ENCODE measurements at places on chromosomes 13 and 19.
A peak's percentile ranks its signal among the peaks of the same experiment; 100 is the strongest.

GRCh38 chr13:93951108-93951507 lies 528.4 kb downstream of the DCT start:
- DNase-seq: no peak

DNA sequence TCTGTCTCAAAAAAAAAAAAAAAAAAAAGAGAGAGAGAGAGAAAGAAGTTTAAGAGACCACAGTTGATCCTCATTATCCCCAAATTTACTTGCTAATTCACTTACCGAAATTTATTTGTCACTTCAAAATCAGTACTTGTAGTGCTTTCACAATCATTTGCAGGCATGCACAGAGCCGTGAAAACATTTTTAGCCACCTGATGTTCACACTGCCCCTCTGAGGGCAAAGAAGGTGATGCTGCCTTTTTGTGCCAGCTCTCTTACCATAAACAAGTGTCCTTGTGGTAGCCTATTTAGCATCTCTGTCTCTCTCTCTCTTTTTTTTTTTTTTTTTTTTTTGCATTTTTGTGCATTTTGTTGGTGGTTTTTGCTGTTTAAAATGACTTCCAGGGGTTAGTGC lies 24.1 kb upstream of the CASP14 start:
- DNase-seq: no peak

DNA sequence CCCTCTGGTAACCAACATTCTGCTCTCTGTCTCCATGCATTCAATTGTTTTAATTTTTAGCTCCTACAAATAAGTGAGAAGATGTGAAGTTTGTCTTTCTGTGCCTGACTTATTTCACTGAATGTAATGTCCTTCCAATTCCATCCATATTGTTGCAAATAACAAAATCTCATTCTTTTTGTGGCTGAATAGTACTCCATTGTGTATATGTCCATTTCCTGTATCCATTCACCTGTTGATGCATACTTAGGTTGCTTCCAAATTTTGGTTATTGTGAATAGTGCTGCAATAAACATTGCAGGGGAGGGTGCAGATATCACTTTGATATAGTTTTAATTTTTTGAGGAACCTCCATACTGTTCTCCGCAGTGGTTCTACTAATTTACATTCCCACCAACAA lies 2.5 kb upstream of the ZNF284 start:
- DNase-seq: no peak

DNA sequence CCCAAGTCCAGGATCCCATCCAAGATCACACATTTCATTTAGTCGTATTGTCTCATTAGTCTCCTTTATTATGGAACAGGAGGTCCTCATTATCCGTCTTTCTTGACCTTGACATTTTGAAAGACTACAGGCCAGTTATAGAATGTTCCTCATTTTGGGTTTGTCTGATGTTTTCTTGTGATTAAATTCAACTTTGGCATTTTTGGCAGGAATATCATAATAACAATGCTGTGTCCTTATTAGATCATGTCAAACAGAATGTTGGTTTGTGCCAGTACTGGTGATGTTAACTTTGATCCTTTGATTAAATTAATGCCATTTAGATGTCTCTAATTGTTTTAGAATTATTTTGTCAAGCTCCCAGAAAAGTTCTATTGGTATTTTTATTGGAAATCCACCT lies 106.5 kb upstream of the FRY start:
- DNase-seq: no peak

DNA sequence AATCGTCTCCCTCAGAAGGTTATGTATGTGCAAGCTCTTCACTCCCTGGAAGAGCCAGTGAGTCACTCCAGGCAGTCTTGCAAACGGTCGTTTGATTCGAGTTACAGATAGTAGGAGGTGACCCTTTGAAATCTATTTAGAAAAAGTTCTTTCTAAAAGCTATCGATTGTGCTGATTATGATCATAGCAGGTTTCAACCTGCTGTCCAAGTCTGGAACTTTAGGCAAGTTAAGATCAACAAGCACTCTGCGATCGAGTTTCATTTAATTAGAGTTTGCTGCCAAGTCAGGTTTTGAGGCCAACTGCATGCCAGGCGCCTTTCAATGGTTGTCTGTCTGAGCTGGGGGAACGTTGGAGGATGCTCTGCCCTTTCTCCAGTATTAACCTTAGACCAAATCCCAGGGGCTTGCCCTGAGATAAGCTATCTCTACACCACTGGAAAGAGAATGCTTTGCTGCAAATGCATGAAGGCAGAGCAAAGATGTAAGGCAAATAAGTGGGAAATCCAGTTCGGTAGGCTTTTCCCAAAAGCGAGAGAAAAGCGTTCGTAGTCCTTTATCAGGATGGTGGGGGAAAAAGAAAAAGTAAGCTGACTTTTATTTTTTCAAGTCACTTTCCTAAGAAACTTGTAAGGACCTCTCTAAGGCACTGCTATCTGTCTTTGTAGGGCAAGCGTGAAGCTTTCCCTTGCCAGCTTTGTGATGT lies 287.5 kb downstream of the ATP8A2 start:
- DNase-seq: no peak

DNA sequence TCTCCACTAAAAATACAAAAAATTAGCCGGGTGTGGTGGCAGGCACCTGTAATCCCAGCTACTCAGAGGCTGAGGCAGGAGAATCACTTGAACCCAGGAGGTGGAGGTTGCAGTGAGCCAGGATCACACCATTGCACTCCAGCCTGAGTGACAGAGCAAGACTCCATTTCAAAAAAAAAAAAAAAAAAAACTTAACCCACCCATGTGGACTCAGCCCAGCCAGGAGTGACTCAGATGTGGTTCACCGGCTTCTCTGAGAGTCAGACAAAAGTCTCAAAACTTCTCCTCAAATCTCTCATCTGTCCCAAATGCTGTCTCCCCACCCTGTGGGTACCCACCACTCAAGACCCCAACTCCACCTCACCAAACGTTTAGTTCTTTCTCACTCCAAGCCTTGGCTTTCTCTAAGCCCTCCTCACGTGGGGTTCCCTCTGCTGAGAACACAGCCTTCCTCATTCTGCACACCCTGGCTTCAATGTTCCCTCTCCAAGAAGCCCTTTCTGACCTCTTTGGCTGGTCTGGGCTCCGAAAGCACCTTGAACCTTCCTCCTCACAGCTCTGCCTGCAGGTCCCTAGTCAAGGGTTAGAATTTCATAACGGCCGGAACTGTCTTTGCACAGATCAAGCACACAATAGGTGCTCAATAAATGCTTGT lies 11.1 kb upstream of the RAB3A start:
- DNase-seq: no peak

DNA sequence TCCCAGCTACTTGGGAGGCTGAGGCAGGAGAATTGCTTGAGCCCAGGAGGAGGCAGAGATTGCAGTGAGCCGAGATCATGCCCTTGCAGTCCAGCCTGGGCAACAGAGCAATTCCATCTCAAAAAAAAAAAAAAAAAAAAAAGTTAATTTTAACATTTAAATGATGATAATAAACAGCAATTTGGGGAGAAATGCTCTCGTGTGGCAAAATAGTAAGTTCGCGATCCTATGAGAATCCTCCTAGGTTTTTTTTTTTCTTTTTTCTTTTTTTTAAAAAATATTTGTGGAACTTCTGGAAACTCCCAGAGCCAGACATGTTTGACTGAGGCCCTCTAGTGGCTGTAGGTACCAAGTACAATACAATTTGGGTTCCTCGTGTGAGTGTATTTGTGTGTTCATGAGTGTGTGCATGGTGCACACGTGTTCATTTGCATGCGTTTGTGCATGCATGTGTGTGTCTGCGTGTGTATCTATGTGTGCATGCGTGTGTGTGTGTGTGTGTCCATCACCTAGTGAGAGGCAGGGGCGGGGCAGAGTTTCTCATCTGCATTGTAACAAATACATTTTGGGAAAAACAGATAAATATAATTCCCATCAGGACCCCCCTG lies 31.2 kb downstream of the TMPRSS9 start:
- DNase-seq: peak; percentile 48

DNA sequence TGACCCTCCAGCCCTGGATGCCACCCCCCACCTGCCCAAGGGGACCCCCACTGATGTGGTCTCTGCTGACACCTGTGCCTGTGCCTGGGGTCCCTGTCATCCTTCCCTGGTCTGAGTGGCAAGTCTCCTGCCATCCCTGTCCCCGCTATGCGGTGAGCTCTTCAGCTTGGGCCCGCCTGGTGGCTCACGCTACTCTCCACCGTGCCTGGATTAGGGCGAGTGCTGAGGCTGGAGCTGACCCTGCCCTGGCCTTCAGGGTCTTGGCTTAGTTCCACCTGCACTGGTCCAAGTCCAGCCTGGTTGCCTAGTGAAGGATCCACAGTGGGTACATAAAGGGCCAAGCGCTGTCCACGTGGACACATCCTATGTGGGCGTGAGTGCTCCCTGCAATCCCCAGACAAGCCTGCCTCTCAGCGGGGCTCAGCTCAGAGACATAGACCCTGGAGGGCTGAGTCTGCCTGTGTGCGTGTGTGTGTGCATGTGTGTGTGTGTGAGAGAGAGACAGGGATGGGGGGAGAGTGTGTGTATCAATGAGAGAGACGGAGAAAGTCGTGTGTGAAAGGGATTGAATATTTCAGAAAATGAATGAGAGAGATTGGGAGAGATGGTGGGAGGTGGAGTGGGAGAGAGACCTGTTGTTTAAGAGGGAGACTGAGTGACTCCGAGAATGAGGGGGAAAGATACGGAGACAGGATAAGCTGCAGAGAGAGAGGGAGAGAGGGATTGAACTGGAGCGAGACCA lies 22.1 kb downstream of the WTIP start:
- DNase-seq: no peak

- no peak for DNase-seq
Measured at GRCh38 chr19:29893606-29894284, 48.3 kb upstream of the URI1 start.

DNA sequence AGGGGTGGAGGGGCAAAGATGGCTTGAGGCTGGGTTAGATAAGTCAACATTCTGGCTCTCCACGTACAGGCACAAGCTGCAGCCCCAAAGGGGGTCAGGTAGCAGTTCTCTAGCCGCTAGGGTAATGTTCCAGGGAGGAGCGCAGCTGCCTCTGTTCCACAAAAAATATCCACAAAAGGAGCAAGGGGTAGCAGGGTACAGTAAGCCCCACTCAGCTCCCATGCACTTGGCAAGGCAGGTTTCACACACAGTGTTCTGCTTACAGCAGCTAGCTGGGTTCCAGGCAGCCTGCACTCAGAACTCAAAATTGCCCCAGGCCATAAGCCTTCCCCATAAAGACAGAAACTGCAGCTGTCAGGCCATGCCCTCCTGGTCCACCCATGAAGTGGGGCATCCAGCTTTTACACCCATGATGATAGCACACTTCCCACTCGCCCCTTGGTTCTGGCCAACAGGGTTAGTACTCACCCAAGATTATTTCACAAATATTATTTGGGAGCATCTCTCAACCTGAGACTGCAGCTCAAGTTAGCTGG lies 130.0 kb downstream of the CYSLTR2 start:
- DNase-seq: no peak

- no peak for DNase-seq
Measured at GRCh38 chr13:73702419-73703071, 431.7 kb downstream of the KLF12 start.

- no peak for DNase-seq
Measured at GRCh38 chr13:66689037-66689619, 541.0 kb downstream of the PCDH9 start.

DNA sequence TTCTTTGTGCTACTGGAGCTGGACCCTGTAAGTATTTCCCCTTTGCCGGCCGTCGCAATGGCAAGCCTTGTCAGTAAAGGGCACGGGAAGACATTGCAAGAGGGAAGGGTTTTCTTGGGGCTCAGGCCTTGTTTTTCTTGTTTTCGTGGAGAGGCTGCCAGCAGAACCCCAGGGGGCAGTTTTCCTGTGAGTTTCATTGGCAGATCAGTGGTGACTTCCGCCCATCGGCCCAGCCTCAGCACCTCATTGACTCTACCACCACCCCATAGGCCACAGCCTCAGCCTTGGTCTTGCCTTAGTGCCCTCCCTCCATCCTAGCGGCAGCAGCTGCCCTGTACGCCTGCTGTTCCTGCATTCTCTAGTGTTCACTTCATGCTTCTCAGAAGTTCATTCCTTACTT lies 61.5 kb downstream of the GJA3 start:
- DNase-seq: no peak

- DNase-seq: no peak
Measured at GRCh38 chr19:2371656-2372055, 11.6 kb downstream of the TMPRSS9 start.

- DNase-seq: peak; percentile 25
Measured at GRCh38 chr13:101773062-101773461, 320.6 kb downstream of the ITGBL1 start.

GRCh38 chr19:3028305-3029064 lies 595 bp downstream of the TLE2 start:
- DNase-seq: no peak

DNA sequence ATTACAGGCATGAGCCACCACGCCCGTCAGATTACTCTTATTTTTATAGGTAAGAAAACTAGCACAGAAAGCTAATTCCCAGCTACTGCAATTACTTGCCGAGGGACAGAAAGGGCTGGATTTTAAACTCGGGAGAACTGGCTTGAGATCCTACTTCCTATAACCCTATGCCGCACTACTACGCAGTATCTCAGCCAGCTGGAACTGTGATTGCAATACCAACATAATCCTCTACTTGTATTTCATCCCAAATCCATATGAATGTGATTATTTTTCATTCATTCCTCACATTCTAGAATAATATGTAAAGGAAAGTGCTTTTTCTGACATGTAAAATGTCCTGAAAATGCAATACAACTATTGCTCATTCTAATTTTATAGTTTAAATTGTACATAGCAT lies 773.8 kb upstream of the GPC6 start:
- no peak for DNase-seq

GRCh38 chr19:17775245-17775927 lies 19.6 kb upstream of the B3GNT3 start:
- peak; percentile 53 for DNase-seq

DNA sequence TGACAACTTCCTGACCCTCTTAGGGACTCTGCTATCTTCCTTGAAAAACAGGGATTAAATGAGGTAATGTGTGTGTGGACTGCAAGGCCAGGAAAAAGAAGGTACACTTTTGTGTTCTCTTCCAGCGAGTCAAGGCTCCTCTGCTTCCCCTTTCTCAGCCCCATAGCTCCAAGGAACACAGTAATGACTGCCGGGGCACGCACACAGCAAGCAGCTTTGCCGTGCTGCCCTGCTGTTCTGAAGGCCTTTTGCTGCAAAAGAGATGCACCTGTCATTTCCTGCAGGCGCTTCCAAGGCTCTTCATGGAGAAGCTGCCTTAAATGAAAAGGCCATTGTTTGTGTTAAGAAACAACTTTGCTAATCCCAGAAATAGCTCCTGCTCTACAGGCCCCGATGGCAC lies 84.6 kb downstream of the CYSLTR2 start:
- DNase-seq: no peak

GRCh38 chr13:113064534-113065405 lies 40.8 kb upstream of the F7 start:
- DNase-seq: peak; percentile 81

GRCh38 chr19:5130371-5131030 lies 161.6 kb downstream of the KDM4B start:
- DNase-seq: no peak

GRCh38 chr19:29376855-29377354 lies 148.9 kb upstream of the VSTM2B start:
- DNase-seq: no peak

- no peak for DNase-seq
Measured at GRCh38 chr13:67943116-67943515, 713.0 kb upstream of the PCDH9 start.

GRCh38 chr19:34282611-34283519 lies 28.5 kb downstream of the GARRE1 start:
- no peak for DNase-seq
